ENCODE measurements at places on chromosomes 4 and X.

GRCh38 chr4:131613824-131614216, 1535.3 kb upstream of the PCDH10 start:
- DNase-seq = no peak

GRCh38 chr4:147740176-147740575, 8.3 kb downstream of the ARHGAP10 start:
- DNase-seq = no peak

- no peak for DNase-seq
Observed at GRCh38 chrX:109533005-109533404, 3.6 kb upstream of the NXT2 start.

DNA sequence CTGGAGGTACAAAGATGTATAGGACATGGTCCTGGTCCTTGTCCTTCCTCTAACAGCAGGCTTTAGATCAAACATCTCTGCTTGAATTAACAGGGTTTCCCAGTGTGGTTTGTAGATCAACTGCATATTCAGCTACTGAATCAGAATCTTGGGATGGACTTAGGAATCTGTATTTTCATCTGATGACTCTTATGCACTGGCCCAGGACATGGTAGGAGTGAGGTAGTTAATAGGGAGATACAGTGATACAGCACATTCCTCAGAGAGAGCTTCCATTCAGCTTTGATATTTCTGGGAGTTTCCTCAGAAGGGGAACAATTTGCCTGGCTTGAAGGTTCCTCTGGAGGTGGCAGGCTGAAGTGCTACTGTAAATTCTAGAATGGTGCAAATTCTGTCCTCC, 203.1 kb downstream of the LARP7 start:
- no peak for DNase-seq

GRCh38 chrX:133781174-133781573, 204.2 kb downstream of the GPC3 start:
- no peak for DNase-seq

GRCh38 chr4:101178731-101179130, 168.6 kb downstream of the PPP3CA start:
- no peak for DNase-seq

- DNase-seq = no peak
Observed at GRCh38 chrX:125029131-125029530, 290.5 kb upstream of the TEX13C start.

- DNase-seq = no peak
Observed at GRCh38 chr4:83369831-83370639, 35.4 kb upstream of the HPSE start.

- DNase-seq = no peak
Observed at GRCh38 chr4:8227201-8227770, 28.2 kb downstream of the SH3TC1 start.

GRCh38 chr4:73281982-73282381, 23.4 kb upstream of the ANKRD17 start:
- DNase-seq = no peak

DNA sequence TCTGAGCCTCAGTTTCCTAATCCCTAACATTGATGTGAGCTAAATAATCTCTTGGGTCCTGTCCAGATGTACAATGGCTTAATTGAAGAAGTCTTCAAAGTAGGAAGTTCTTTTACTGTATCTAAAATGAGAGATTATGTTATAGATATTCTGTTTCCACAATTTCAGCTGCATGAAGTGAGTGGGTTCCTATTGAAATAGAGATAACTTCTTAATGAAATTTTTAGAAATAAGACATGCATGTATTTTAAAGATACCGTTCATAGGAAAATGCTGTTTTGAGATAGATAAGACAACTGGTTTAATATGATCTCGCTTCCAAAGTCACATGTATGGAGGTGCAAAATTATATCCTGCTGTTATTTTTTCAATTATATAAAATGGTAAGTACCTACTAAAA, 71.9 kb downstream of the CLDN22 start:
- DNase-seq = no peak

- no peak for DNase-seq
Observed at GRCh38 chrX:10636337-10636736, 16.0 kb upstream of the MID1 start.
